H1 (cell line): ENCODE measurements at places on chromosomes 12 and 14. TPM values are rescaled to one million over a fixed set of nuclear protein-coding genes. Genes with fewer than 3 reads are reported as not detected.

The GPRC5D gene
- not detected in 2 replicates for total RNA-seq

The ACRBP gene
- 0.80 and 1.2 TPM in 2 replicates for total RNA-seq

The ERBB3 gene
- 49.2 and 52.4 TPM in 2 replicates for total RNA-seq

The TM9SF1 gene
- total RNA-seq = 22.2 and 25.3 TPM in 2 replicates

The KLRK1 gene
- total RNA-seq = not detected in 2 replicates

DNA sequence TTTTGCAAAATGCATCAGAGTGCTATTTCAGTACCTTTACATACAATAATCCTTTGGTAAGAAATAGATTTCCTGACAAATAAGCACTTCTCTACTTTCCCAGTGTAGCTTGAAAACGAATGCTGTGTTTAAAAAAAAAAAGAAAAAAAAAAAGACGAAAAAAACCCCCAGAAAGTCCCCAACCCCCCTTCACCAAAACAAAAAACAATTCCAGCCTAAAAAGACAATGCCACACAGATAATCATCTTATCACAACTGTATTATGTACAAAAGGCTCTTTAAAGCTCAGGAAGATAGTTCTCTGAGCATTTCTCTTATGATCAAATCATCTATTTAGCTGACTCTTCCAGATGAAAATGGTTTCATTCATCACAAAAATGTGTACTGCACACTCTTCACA is 1.6 kb downstream of the FERMT2 start:
- DNase-seq = no peak

DNA sequence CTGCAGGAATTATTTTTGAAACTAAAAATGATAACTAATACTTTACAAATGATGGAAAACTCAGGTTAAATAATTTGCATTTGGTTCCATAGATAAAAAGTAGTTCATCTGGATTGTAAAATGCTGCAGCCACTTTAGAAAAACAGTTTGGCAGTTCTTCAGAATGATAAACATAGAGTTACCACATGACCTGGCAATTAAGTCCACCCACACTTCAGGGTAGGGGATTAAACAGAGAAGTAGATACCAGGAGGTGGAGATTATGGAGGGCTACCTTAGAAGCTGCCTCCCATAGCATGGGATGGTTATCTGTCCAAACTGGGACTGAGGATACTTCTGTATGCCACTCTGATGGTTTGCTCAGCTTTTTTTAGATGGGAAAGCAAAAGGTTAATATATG is 22.2 kb downstream of the ARF6 start:
- no peak for DNase-seq

GRCh38 chr12:7959701-7960121 is 23.7 kb upstream of the SLC2A3 start:
- DNase-seq = no peak

DNA sequence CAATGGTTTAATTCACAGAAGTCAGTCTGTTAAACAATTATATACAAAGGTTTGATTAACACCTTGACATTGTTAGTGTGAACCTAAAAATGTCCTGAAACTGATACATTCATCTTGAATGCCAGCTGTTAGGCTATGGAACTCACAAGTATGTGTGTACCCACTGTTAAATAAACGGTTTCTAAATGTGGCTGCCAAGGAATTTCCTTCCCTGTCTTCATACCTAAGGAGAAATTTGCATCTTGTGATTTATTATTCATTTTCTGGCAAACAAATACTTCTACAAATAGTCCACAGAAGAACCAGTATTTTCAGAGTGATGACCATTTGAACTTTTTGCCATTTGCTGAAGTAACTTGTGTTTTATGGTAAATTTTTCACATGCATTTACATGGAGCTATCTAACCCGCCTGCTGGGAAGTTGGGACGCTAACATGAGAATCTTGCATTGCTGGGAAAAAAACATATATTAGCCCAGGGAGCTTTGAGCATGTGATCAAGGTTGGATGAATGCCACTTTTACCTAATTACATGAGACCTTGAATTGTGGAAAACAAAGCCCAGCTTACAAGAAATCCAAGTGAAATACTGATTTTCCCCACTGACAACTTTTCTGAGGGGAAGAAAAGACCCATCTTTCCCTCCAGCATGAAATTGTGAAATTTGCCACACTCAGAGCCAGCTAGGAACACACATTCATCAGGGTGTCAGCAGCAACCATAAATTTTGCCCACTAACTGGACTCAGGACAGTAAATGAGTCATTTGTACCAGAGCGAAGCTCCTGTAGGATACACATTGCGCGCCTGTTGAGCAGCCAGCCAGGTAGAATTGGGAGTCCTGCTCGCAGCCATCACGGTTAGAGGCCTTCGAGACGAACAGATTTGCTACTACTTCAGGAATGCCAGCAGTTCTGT is 118.0 kb downstream of the KICS2 start:
- DNase-seq = no peak

- DNase-seq = no peak
Measured at GRCh38 chr12:84222841-84223240, 689.8 kb downstream of the SLC6A15 start.

DNA sequence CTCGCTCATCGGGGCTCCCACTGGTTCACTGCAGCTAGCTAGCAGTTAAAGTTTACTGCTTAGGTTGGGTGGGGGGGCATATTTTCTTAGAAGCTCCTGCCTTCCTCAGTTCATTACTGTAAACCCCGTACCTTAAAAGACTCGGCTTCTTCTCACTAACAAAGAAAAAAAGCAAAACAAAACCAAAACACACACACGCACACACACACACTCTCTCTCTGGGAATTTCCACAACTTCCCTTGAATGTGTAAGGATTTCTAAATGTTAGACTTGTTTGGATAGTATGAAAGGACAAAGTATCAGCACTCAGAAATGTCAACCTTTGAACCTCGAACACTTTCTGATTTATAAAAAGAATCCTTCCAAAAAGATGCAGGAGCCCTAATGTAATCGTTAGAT is 927 bp downstream of the PTHLH start:
- DNase-seq = no peak

DNA sequence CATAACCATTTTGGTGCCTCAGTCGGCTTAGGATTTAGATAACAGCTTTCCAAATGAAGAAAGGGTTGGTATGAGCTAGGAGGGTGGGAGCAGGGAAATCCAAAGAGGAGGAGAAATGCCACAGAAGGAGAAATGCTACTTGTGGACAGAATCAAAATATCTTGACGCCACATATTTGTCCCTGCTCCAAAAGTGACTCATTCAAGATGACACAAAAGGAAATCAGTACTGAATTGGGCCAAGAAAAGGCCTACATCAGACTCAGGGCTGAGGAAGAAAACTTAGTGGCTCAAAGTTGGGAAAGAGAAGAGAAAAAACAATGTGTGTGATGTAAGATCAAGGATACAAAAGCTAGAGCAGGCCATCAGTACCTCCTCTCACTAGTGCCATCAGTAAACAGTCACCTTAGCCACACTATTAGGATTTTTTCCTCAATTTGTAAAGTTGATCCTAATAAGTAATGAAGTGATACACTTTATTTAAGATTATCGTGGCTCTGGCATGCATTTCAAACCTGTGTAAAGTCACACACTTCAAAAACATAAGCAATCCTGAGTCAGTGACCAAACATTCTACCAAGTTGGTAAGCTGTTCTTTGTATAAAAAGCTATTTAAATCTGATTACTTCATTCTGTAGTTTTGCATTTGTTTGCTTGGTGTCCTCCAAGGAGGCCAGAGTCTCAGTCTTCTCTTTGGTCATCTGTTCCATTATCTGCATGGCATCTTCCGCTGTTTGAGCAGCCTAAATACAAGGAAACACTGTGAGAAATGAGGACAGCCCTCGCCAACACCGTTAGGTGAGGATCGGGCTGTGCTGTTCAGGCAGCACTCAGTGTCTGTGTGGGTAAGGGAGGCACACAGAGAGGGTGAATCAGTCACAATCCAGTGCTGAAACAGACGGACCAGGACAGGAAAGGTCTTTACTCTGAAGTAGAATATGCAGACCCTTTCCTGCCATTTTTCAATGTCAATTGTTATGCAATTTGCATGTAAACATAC is 52.6 kb upstream of the VPS33A start:
- no peak for DNase-seq

DNA sequence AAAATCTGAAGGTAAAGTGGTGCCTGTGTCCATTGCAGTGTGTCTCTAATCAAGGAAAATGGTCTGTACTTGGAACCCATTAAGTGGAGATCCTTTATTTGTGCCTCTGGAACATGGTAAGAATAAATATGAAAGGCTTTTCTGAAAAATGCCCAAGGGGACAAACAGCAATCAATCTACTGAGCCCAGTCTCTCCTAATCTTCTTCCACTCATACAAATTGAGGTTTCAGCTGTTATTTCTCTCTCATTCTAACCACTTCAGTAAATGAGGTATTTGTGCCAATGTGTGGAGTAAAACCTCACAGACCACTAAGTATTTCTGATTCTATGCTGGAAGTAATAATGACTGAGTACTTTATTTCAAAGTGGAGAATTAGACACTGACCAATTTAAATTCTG is 82.3 kb upstream of the ST8SIA1 start:
- no peak for DNase-seq

DNA sequence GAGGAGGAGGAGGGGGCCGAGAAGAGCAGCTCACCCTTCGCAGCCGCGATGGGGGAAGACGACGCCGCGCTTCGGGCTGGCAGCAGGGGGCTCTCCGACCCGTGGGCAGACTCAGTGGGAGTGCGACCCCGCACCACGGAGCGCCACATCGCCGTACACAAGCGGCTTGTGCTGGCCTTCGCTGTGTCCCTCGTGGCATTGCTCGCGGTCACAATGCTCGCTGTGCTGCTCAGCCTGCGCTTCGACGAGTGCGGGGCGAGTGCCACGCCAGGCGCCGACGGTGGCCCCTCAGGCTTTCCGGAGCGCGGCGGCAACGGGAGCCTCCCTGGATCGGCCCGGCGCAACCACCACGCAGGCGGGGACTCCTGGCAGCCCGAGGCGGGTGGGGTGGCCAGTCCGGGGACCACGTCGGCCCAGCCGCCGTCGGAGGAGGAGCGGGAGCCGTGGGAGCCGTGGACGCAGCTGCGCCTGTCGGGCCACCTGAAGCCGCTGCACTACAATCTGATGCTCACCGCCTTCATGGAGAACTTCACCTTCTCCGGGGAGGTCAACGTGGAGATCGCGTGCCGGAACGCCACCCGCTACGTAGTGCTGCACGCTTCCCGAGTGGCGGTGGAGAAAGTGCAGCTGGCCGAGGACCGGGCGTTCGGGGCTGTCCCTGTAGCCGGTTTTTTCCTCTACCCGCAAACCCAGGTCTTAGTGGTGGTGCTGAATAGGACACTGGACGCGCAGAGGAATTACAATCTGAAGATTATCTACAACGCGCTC is 745 bp downstream of the TRHDE start:
- DNase-seq = no peak

GRCh38 chr12:78799649-78800048 is 64.9 kb upstream of the SYT1 start:
- no peak for DNase-seq

GRCh38 chr14:85445151-85445795 is 84.7 kb upstream of the FLRT2 start:
- DNase-seq = no peak

GRCh38 chr12:95701275-95701674 is 89.3 kb downstream of the NTN4 start:
- no peak for DNase-seq

GRCh38 chr14:104975481-104976197 is 2.5 kb downstream of the AHNAK2 start:
- no peak for DNase-seq

DNA sequence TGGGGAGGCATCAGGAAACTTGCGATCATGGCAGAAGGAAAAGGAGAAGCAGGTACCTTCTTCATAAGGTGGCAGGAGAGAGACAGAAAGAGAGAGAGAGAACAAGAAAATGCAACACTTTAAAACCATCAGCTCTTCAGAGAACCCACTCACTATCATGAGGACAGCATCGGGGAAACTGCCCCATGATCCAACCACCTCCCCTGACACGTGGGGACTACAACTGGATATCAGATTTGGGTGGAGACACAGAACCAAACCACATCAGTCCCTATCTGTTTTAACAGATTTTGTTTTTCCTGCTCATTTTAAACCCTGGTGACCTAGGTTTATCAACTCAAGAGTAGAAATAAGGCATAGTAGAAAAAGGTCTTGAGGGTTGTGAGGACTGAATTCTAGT is 210.1 kb upstream of the PLXNC1 start:
- DNase-seq = no peak

GRCh38 chr14:81170829-81171195 is 49.9 kb downstream of the GTF2A1 start:
- no peak for DNase-seq

DNA sequence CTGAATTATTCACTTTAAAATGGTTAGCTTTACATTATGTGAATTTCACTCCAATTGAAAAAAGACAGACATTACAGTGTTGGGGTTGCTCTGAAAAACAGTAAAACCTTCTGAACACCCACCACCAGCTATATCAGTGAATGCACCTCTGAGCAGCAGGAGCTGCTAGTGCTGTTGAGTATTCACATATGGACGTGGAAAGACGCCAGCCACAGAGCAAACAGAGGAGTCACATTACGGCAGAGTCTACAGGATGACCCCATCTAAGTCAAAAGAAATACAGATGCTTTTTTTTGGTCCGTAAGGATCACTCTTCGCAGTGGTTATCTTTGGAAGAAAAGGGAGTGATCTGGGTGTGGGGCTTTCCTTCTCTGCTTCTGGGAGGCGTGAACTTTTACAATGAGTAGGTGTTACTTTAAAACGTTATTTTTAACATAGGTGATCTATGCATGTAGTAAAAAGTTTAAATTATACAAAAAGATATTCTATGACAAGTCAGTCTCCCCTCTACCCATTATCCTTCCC is 4.5 kb downstream of the HVCN1 start:
- no peak for DNase-seq

DNA sequence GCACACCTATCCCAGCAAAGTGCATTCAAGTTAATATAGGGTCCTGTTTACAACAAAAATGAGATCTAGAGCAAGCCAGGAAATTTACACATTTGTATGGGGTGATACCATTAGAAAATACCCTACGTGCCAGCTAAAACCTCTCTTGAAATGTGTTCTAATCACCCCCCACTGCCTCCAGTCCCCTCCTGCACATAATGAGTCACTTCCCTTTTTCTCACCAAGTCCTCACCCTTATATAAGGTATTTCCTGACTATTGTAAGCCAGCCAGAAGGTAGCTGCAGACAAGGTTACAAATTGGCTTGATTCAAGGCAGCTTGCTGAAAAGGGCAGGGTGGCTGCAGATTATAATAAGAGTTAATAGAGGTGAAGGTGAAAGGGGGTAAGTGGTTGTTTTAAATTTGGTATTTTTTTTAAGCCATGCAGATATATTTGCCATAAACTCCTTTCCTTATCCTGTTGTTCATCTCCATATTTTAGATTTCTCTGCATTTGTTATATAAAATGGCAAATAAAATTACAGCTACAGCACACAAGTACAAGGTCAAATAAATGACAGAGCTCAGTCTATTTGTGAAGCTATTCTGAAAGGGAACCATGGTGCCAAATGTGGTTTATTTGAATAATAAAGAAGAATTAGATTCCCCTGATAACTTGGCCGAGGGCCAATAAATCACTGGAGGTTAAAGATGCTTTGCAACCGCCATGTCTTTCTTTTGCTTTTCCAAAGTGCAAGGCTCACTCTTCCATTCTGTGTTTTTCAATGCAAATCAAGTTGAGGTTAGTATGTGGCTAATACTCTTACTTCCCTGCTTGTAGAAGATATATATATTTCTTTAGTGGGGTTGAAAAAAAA is 385.9 kb downstream of the EGLN3 start:
- DNase-seq = peak; percentile 31

- peak; percentile 51 for DNase-seq
Measured at GRCh38 chr12:68538726-68539614, 71.7 kb upstream of the RAP1B start.
